ENCODE measurements at places on chromosomes 16 and 17.

GRCh38 chr17:44960691-44961090, 7.4 kb downstream of the C1QL1 start:
- no peak for DNase-seq

DNA sequence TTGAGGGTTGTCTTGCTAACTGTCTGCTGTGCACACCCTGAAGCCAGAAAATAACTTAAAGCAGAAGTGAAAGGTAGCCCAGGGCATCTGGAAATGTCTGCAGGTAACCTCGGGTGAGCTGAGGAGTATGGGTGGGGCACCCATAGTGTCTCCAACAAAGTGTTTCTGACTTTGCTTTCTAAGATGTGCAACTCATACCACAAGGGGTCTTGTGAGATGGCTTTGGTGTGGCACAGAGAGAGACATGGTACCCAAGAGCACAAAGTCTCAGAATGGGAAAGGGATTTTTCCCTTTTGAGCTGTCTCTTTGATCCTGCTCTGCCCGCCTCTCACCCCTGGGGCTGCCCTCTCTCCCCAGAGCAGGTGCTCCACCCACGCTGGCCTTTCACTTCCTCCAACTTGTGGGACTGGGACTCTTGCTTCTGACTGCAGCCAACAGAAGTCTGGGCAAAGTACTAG, 6.9 kb downstream of the CHD9 start:
- peak; percentile 25 for DNase-seq

GRCh38 chr16:75593825-75594820, 27.9 kb downstream of the GABARAPL2 start:
- no peak for DNase-seq

GRCh38 chr17:66580956-66581391, 253.9 kb upstream of the CACNG5 start:
- no peak for DNase-seq

DNA sequence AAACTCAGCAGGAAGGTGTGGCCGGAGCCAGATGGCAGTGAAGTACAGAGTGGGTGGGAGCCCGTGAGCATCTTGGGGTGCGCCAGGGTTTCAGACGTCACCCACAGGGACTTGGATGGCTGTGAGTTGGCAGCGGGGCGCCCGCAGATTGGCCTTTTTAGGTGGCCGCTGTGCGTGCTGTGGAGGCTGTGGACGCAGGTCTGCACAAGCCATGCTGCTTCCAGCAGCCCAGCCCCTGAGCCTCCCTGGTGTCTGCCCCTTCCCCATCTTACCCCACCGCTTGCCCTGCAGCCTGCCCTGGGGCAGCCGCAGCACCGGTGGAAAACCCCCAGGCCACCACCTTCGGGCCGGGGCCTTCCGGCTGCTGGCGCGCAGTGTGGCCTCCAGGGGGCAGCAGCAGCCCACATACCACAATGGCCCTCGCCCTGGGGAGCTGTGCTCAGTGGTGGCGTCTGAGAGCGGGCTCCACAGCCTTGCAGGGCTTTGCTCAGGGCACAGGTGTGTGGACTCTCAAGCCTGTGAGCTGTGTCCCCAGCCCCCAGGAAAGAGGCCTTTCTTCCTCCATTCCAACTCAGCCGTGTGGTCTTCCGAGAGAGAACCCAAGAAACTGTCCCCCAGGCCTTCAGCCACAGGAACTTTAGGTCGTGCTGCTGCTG, 11.8 kb downstream of the ENDOV start:
- peak; percentile 89 for DNase-seq

GRCh38 chr16:27723711-27724481, 174.0 kb downstream of the KATNIP start:
- no peak for DNase-seq

DNA sequence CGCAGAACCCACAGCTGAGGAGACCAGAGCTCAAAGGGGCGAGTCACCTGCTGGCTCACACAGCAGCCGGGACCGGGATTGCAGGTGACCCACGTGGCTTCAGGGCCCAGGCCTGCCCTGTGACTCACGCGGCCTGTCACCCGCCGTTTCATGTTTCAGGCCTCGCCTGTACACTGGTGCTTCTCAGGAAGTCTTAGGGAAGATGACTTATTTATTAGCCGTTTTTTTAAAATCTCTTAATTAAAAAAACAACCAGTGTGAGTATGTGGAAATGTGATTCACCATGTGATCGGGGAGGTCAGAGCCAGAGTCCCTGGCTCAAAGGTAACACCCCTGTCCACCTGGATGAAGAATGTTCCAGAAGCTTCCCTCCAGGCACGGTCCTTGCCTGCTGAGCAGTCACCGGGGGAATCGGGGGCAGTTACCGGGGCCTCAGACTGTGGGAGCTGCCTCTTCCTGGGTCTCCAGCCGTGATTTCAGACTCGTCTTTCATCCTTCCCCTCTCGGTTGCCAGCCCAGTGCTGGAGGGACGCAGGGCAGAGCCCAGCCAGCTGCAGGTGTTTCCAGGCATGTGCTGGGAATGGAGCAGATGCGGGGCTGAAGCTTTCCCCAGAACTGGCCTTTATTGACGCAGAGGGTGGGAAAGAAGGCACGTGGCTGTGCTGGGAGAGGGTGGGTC, 49.3 kb downstream of the CMIP start:
- DNase-seq = peak; percentile 25

GRCh38 chr17:80349151-80349651, 65.8 kb upstream of the ENDOV start:
- no peak for DNase-seq

- DNase-seq = no peak
Measured at GRCh38 chr16:89452241-89452640, 38.1 kb downstream of the ANKRD11 start.

GRCh38 chr17:74979408-74980146, 7.0 kb upstream of the HID1 start:
- no peak for DNase-seq

GRCh38 chr16:8946544-8946943, 17.2 kb downstream of the USP7 start:
- DNase-seq = no peak

Data from stimulated activated CD4-positive, alpha-beta T cell treated with anti-CD3 and anti-CD28 coated beads, Interleukin-4, amount 100 ng/mL, for 24 hours (primary cell).